ENCODE measurements at places on chromosomes 12 and 14. TPM values are rescaled to one million over a fixed set of nuclear protein-coding genes. Genes with fewer than 3 reads are reported as not detected.

Gene POMT2
- 30.3 TPM for total RNA-seq

Gene ASPG
- total RNA-seq = not detected

Gene C14orf39
- total RNA-seq = not detected

Gene KRT8
- total RNA-seq = 4,320 TPM

Gene ZFHX2
- total RNA-seq = 1.5 TPM

Gene HVCN1
- total RNA-seq = 0.65 TPM

Gene PPP2R5E
- total RNA-seq = 27.9 TPM

Gene RND1
- 7.4 TPM for total RNA-seq

Gene RNF212B
- not detected for total RNA-seq

Gene GALNT9
- 6.4 TPM for total RNA-seq

Gene TAS2R13
- not detected for total RNA-seq

All from A549 treated with ZK216348 at 1 μM for 4 hours (cell line).